ENCODE measurements at places on chromosomes 16 and 17. TPM values are rescaled to one million over a fixed set of nuclear protein-coding genes. Genes with fewer than 3 reads are reported as not detected.
A peak's percentile ranks its signal among the peaks of the same experiment; 100 is the strongest.

Gene KRT17
- total RNA-seq: 6.7 TPM

Gene LGALS9B
- not detected for total RNA-seq

DNA sequence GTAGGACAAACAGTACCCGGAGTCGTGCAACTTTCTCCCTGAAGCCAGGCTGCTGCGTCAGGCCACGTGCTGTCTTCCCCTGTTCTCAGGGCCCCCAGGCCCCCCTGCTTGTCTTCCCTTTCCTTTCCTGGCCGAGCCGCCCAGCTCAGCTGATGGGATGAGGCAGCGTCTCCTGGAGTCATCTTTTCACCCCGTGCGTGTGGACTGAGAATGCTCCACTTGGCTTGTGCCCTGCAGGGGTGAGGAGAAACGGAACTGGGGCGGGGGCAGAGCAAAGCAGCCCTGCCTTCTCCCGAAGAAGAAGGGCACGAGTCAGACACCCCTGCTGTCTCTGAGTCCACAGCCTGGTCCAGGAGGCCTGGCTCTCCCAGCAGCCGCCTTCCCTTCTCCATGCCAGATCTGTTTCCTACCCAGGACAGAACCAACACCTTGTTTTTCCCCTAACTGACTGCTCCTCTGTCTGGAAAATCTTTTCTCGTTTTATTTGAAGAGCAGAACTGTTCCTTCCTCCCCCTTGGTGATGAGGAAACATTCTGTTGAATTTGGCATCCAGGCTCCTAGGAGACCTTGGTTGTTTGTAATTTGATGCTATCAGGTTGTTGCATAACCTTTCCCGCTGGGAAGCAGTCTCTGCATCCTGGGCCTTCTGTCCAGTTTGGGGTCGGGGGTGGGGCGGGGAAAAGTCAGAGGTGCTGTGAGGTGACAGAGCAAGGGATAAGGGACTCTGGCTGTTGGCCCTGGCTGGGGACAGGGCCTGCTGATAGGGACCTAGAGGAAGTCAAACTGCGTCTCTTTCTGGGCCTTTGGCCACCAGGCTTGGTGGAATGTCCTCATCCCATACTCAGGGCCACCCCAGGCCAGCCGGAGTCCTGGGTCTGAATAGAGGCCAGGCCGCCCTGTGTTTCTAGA is 78.8 kb downstream of the WIPI1 start:
- DNase-seq: peak; percentile 91

DNA sequence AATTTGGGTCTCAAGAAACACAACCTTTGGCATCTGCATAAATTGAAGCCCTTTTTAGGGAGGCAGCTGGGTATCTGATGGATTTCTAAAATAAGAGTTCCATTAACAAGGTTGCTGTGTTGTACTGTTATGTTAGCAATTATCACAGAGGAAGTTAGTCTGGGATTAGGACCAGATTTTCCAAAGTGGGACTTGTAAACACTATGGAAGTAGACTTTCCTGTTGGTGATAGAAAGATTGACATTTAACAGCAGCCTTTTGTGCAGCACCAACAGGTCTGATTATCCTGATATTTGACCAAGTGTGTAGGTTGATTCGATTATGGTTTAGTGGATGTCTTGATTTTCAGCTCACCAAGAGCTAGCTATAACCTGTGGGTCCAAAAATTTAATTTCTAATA is 46.4 kb downstream of the TMEM100 start:
- DNase-seq: no peak

Gene SLC12A3
- total RNA-seq: not detected

GRCh38 chr17:77382356-77382911 is 241.7 kb downstream of the SEC14L1 start:
- no peak for DNase-seq

- no peak for DNase-seq
Observed at GRCh38 chr17:41722231-41722630, 10.1 kb downstream of the GAST start.
